ENCODE measurements at places on chromosomes 6 and 20.

GRCh38 chr6:85866758-85867401 lies 224.2 kb upstream of the SYNCRIP start:
- DNase-seq = no peak

- DNase-seq = no peak
These were observed 25.8 kb downstream of the LY86 start for GRCh38 chr6:6614096-6614982.

DNA sequence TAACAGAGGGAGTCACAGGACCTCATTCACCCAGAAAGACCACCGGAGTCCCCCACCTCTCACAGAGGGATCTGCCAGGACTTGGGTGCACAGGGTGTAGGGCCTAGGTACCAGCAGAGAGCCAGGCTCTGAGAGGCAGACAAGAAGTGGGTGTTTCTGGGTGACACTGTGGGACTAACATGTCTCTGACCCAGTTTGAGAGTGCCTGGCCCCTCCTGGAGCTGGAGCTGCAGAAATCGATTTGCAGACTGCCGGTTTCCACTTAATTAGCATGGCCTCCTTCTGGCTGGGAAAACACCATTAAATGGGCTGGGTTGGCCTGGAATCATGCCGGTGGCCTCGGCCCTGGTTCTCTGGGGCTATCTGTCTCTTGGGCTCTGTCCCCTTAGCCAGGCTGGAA lies 59.2 kb downstream of the PPP1R16B start:
- DNase-seq = no peak

DNA sequence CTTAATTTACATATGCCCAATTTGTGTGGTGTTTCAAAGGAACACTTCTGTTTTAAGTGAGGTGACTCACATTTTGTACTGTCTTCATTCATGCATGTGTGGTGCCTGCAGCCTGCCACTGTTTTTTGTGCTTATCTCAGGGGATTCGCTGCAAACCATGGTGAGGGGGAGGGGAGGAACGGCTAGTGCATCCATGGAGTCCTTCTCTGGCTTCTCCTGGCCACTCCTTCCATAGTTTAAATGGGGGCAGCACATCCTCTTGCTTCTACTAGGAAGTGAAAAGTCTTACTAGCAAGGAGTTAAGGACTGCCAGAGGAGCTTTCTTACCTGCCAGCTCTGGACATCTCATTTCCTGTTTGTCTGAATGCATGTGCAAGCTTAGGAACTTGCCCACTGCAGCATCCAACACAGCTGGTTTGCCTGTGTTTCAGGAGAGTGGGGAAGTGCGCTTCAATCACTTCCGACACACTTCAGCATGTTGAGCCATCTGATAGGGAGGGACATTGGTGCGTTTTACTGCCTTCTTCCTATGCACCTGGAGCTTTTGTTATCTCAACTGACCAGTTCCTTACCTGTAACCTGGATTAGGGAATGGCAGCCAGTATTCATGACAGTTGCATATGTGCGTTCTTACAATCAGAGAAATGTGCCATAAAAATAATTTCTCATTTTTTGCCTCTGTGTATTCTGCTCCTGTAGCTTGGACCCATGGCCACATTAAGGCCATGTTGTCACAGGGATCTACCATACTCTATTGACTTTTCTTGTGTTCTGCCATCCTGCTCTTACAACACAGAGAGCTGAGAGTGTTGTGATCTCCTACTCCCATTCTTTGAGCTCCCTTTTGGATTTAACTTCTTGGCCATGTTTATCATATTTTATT lies 211.3 kb downstream of the ARID1B start:
- DNase-seq = peak; percentile 10

GRCh38 chr20:44738813-44739477 lies 6.7 kb upstream of the KCNK15 start:
- peak; percentile 42 for DNase-seq

Data from myocyte (in vitro differentiated cells).